ENCODE measurements at places on chromosomes 3 and 15. TPM values are rescaled to one million over a fixed set of nuclear protein-coding genes. Genes with fewer than 3 reads are reported as not detected.

RTF1 gene
- total RNA-seq: 29.8 TPM

CGNL1 gene
- 0.12 TPM for total RNA-seq

- no peak for DNase-seq
Measured at GRCh38 chr15:101108791-101109190, 143.1 kb downstream of the CHSY1 start.

DNA sequence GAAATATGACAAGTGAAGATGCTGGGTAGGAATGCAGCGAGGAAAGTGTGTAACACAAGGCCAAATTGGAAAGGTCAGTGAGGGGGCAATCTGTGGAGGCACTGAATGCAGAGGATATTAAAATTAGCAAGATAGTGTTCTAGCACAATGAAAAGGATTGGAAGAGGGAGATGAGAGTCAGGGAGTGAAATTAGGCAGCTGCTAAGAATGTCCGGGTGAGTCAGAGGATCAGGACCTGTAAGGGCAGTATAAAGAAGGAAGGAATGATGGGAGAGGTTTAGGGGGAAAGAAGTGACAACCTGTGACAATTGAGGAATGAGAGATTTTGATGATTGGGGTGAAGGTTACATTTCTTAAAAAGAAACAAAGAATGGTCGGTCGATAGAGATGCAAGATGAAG, 103.5 kb downstream of the UBE3A start:
- DNase-seq: no peak

SLC22A14 gene
- total RNA-seq: not detected

SPINK8 gene
- not detected for total RNA-seq

- peak; percentile 89 for DNase-seq
Measured at GRCh38 chr3:151838574-151839312, 24.8 kb downstream of the AADAC start.

DNA sequence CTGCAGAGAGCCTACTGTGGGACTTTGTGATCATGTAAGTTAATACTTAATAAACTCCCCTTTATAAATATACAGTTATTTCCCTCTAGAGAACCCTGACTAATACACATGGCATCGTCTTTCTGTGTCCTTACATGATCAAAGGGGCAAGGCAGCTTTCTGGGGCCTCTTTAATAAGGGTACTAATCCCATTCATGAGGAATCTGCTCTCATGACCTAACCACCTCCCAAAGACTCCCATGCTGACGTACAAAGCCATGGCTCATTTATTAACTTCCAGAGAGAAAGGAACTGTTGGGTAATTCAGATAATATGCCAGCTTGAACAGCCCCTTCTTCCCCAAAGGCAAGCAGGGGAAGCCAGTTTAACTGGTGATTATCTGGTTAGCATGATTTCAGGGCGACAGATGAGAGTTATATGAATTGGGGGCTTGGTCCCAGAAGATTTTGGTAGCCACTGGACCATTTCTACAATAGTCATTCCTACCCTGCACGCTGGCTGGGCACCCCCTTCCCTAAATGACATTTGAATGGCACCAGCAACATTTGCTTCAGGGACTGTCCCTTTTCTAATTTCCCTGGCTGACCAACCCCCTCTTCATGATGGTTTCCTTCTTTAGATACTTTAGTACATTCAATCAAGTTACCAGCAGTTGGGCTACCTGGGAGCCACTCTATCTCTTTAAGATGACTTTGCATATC, 83.6 kb upstream of the C3orf80 start:
- no peak for DNase-seq

Measured in M059J (cell line).